Stimulated activated CD4-positive, alpha-beta T cell treated with anti-CD3 and anti-CD28 coated beads, Interleukin-4, amount 100 ng/mL, for 24 hours (primary cell): ENCODE measurements at places on chromosomes 5 and 9.

GRCh38 chr5:91139572-91140200, 243.4 kb downstream of the ARRDC3 start:
- no peak for DNase-seq

DNA sequence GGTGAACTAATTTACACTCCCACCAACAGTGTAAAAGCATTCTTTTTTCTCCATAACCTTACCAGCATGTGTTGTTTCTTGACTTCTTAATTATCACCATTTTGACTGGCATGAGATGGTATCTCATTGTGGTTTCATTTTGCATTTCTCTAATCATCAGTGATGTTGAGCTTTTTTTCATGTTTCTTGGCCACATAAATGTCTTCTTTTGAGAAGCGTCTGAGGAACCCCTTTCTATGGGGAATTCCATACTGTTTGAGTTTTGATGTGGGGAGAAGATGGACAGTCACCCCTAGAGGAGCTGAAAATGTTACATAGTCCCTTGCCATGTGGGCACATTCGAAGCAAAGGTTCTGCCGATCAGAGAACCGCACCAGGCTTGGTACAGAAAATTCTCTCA, 207.0 kb upstream of the SLC30A5 start:
- DNase-seq: no peak

DNA sequence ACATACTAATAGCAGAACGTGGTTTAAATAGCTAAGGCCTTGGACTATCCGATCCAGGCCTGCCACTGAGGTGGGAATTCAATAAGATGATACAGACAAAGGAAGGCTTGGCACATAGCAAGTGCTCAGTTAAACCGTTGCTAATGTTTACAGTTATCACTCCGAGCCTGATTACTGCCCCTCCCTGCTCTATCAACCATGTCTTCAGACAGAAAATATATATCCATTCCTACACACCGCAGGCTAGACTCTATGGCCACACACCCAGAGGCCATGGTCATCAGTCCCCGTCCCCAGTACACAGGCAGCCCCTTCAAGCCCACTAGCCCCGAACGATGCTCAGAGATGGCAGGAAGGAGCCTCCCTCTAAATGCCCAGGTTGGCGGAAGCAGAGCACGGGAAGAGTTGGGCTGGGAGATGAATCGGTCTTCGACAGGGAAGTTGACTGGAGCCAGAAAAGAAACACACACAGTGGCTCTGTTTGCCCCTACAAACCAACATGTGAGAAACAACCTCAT, 49.7 kb upstream of the STXBP1 start:
- no peak for DNase-seq

- no peak for DNase-seq
Observed at GRCh38 chr5:111236995-111237394, 12.8 kb downstream of the CAMK4 start.

- DNase-seq: no peak
Observed at GRCh38 chr5:8870959-8871355, 674.9 kb downstream of the SEMA5A start.

- DNase-seq: no peak
Observed at GRCh38 chr5:160800375-160801275, 51.4 kb downstream of the ATP10B start.

GRCh38 chr9:113999256-114000062, 78.6 kb downstream of the AMBP start:
- peak; percentile 1 for DNase-seq

DNA sequence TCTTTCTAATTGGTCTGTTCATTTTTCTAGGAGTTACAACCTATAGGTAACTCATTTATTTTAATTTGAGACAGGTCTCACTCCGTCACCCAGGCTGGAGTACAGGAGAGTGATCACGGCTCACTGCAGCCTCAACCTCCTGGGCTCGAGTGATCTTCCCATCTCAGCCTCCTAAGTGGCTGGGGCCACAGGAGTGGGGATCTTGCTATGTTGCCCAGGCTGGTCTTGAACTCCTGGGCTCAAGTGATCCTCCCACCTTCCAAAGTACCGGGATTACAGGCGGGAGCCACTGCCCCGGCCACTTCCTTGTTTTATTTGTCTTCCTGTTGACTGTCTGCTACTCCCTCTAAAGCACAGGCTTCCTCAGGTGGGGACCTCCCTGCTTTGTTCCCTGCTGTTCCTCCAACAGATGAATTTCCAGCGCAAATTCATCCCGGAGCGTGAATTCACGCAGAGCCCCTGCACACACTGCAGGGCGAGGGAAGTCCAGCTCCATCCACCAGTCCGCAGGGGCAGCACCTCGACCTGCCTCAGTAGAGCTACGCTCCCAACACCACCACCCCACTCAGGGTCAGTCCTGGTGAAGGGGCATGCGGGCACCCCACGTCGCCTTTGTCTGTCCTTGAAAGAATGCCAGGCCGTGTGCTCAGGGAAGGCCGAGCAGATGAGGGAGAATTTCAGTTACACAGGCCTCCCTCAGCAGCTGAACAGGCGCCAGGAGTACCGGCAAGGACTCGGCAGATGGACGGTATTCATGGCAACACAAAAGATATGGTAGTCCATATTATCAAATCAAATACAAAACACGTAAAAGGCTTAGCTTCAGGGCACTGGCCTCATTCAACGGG, 6.3 kb downstream of the QSOX2 start:
- DNase-seq: no peak

DNA sequence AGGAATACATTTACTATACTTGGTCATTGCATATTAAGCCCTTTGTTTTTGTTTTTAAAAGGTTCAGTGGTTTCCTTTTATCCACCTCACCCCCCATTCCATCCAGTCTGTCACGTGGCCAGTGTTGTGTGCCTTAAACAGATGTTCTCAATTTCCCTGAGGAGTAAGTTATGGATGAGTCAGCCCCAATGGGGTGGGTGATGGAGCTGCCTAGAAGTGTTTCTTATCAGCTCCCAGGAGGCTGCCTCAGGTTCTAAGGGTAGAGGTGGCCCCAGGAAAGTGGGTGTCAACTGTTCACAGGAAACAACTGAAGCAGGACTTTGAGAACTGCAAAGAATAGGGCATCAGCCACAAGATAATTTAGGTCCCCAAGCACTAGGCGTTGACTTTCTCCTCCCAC, 41.1 kb downstream of the ACTBL2 start:
- DNase-seq: no peak

- DNase-seq: no peak
Observed at GRCh38 chr9:130114741-130115140, 57.5 kb upstream of the NCS1 start.
